Activated naive CD8-positive, alpha-beta T cell treated with anti-CD3 and anti-CD28 coated beads, Interleukin-2, amount 10 ng/mL, durations not matched to agents 7 days and 5 days (primary cell): ENCODE measurements at places on chromosomes 6 and 20. TPM values are rescaled to one million over a fixed set of nuclear protein-coding genes. Genes with fewer than 3 reads are reported as not detected.

DNA sequence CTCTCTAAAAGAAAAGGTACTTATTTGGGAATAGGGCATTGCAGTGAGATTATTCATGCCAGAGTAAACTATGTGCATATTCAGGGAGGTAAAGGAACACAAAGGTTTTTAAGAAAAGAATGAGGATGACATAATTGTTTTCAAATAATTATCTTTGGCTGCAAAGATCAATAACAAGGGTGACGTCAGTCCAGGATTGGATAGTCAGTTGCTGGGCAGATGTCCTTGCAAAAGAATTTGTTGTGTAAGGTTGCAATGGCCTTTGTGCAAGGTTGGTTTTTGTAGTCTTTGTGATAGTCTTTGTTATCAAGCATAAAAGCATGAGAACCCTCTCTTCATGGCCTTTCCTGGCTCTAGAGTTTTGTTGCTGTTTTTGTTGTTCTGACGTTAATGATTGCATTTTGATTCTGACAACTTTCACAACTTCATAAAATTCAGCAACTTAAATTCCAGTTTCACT is 17.7 kb downstream of the LOC128125822 start:
- H3K4me1 ChIP-seq: peaks cover 5% of the 10 kb centered on the region
- DNase-seq: no peak
- H3K27ac ChIP-seq: no peak overlapping the region
- H3K36me3 ChIP-seq: no peaks in the 10 kb centered on the region

The FGD2 gene
- 12.4 TPM for total RNA-seq

The POU3F2 gene
- not detected for total RNA-seq

- H3K36me3 ChIP-seq: no peaks in the 10 kb centered on the region
- no peak overlapping the region for H3K4me3 ChIP-seq
- no peak overlapping the region for H3K27ac ChIP-seq
- H3K4me1 ChIP-seq: no peaks in the 10 kb centered on the region
- H3K27me3 ChIP-seq: peaks cover 24% of the 10 kb centered on the region
- DNase-seq: no peak
These were observed 12.7 kb downstream of the CGA start for GRCh38 chr6:87082160-87082721.

The HSPA12B gene
- not detected for total RNA-seq

GRCh38 chr6:165545806-165546205 is 117.2 kb downstream of the PDE10A start:
- no peaks in the 10 kb centered on the region for H3K36me3 ChIP-seq
- H3K27me3 ChIP-seq: no peaks in the 10 kb centered on the region
- H3K4me3 ChIP-seq: no peak overlapping the region
- H3K27ac ChIP-seq: no peak overlapping the region
- no peak for DNase-seq

- H3K27ac ChIP-seq: no peak overlapping the region
- peaks cover 5% of the 10 kb centered on the region for H3K36me3 ChIP-seq
- H3K27me3 ChIP-seq: no peaks in the 10 kb centered on the region
- DNase-seq: no peak
These were observed 20.0 kb downstream of the RNF144B start for GRCh38 chr6:18406955-18407749.

GRCh38 chr20:47547034-47547387 is 45.3 kb downstream of the NCOA3 start:
- H3K27ac ChIP-seq: no peak overlapping the region
- no peak for DNase-seq
- peaks cover 33% of the 10 kb centered on the region for H3K4me1 ChIP-seq
- no peaks in the 10 kb centered on the region for H3K27me3 ChIP-seq
- H3K36me3 ChIP-seq: peaks cover 30% of the 10 kb centered on the region

The EDN1 gene
- 0.14 TPM for total RNA-seq
